Right renal cortex interstitium (tissue), 3 donors: ENCODE measurements at places on chromosomes 2 and 18. TPM values are rescaled to one million over a fixed set of nuclear protein-coding genes. Genes with fewer than 3 reads are reported as not detected.

- no peak for DNase-seq
Measured at GRCh38 chr18:47265197-47265596, 13.7 kb upstream of the SKOR2 start.

- no peak for DNase-seq
Measured at GRCh38 chr18:74661008-74661407, 63.3 kb downstream of the ZNF407 start.

- no peak for DNase-seq
Measured at GRCh38 chr2:14642499-14642898, 10.0 kb downstream of the LRATD1 start.

DNA sequence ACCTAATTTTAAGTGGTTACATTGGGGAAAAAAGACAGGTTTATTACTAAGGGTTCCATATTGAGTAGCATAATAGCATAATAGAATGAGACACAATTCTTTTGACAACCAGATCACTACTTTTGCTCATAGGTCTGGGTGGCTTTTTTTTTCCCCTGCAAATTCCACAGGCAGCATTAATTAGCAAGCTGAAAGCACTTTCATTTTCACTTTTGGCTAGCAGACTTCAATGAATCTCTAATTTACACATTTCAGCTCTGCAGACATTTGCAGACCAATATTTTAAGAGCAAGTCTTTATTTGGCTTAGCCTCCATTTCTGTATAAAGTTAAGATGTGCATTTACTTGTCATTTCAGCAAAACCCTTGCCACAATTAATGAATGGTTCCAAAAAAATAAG, 185.5 kb downstream of the NOL4 start:
- no peak for DNase-seq

GRCh38 chr18:47758000-47758399, 172.5 kb downstream of the SMAD2 start:
- DNase-seq = no peak

GRCh38 chr2:127527001-127527804, 914 bp upstream of the IWS1 start:
- DNase-seq = no peak

GRCh38 chr2:133158024-133158423, 410.2 kb downstream of the NCKAP5 start:
- no peak for DNase-seq

ARHGEF4 gene
- polyA plus RNA-seq = 7.5 TPM

DNA sequence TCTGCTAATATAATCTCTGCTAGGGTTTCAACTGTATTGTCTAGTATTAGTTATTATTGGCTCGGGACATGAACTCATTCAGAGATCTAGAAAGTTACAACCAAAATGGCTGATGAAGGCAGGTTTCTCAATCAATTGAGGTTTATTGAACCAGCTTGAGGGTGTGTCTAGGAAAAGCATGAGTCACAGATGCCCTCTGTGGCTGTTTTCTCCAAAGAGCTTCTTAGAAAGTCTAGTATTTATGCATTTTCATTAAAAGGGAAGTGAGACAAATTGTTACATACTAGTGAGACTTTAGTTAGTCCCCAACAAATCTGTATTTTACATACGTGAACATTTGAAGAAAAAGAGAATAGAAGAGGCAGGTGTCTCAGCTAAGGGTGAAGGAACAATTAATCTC, 23.0 kb upstream of the RTTN start:
- no peak for DNase-seq

DNA sequence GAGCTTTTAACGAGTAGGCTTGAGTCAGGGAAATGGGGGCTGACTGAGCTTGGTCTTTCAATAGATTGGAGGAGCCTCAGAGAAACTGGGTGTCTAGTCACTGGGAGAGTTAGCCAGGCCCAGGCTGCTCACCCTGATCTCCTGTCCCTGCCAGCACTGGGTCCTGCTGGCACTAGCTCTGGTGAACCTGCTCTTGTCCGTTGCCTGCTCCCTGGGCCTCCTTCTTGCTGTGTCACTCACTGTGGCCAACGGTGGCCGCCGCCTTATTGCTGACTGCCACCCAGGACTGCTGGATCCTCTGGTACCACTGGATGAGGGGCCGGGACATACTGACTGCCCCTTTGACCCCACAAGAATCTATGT, 720 bp downstream of the KRTCAP3 start:
- DNase-seq = no peak
